ENCODE measurements at places on chromosomes 12 and 14. TPM values are rescaled to one million over a fixed set of nuclear protein-coding genes. Genes with fewer than 3 reads are reported as not detected.

GRCh38 chr14:36441283-36441682 is 78.7 kb downstream of the NKX2-1 start:
- DNase-seq, result no peak

DNA sequence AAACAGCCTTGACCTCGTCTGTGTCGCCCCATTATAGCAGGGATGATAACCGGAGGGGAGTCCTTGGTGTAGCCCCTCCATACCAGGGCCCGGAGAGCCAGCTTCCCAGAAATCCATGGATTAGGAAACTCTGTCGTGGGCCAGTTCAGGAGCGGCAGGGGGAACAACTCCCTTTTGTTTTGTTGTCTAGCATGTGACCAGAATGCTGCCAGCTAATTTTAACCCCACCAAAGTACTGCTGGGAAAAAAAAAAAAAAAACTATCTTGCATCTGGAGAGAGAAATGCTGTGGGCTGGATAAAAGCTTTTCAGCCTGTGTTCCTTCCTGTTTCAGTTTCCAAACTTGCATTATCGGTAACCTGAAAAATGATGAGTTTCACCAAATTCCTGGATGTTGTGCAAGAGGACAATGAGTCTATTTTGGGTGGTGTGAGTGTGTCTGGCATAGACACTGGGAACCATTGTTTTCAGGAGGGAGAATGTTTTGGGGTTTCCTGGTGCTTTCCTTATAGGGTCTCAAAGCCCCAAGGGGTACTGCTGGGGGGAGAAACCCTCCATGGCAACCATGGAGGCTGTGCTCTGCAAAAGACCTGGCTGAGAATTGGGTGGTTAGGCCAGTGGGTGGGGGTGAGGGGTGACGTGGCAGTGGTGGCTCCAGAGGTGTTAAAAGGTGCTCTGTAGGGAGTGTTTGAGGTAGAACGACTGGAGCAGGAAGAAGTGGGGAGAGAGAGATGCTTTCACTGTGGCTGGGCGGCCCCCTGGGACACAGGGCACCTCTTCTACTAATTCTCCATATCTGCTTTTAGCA is 14.9 kb upstream of the IRF2BPL start:
- no peak for DNase-seq

MRPS35 gene
- 56.0 TPM for total RNA-seq

GRCh38 chr12:72261885-72262284 is 10.3 kb upstream of the TRHDE start:
- DNase-seq, result no peak

DNA sequence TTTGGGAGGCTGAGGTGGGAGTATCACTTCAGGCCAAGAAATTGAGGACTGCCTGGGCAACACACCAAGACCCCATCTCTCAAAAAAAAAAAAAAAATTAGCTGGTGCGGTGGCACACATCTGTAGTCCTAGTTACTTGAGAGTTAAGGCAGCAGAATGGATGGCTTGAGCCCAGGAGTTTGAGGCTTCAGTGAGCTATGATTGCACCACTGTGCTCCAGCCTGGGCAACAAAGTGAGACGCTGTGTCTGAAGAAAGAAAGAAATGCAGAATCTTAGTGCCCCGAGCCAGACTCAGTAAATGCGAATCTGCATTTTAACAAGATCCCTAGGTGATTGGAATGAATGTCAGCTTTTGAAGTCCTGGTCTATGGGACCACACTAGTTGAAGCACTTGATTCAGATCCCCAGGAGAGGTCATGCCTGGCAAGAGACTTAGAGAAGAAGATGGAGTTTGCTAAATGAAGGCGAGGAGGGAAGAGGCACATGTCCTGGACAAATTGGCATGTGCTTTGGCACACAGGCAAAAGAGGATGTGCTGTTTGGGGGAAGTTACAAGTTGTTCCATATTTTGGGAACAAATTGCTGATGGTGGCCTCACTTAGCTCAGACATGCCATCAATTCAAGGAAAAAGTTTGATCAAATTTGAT is 56.6 kb downstream of the DRAM1 start:
- peak; percentile 82 for DNase-seq

DNA sequence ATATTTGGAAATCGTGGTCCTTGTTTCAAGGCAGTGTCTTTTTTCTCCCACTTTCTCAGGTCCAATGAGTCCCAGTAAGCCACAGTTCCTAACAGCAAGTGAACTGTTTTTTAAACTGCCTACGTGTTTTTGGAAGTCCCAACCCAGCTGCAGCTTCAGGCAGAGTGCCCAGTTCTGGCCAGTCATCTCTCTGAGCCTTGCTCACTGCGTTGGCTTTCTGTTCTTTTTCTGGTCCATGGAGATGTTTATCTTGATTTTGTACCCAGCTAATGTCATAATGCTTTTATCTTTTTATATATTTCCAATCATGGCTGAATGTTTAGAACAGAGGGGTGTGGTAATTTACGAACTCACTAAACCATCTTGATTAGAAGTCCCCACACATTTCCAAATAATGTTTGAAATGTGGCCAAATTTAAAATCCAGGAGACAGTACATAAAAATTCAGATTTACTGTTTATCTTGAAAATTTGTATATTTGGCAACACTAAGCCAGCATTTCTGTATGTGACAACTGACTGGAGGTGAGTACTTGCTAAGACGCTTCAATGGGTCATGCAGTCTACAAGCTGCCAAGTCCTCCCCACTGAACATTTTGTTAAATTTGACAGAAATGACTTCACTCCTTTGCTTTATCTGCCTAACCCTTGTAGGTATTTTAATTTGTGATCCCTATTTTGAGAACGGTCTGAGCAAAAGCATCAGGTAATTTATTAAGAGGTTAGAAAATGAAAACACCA is 46.1 kb upstream of the OTOGL start:
- peak; percentile 66 for DNase-seq

DNA sequence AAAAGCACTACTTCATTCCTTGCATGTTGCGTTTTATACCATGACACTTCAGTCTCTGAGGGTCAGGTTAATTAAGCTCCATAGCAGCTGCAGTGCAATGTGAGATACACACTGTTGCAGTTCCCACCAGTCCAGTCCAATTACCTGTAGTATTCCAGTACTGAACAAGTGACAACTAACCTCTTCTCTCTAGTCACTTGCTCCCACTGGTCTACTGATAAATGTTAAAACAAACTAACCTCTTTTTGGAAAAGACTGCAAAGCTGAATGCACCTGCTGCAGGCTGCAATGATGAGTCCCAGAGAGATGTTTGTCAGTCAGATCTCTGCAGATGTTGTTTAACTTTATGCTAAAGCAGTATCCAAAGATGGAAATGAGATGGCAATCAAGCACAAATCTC is 7.9 kb downstream of the NOVA1 start:
- no peak for DNase-seq

HOXC6 gene
- total RNA-seq, result not detected

ETFRF1 gene
- total RNA-seq, result 48.7 TPM

DNA sequence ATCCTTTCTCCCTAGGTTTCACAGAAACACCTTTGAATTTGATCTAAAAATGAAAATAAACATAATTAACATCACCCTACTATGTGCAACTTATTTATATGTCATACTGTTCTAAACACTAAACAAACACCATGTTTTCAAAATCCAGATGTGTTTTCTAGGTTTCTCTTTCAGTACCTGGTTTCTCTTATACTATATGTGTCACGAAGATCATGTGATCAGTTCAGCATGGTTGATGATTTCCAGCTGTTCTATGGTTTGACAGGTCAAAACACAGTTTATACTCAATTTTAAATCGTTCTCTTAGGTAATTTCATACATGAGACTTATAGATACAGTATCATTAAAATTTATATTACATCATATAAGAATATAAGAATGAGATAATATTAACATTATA is 373.1 kb downstream of the SOX5 start:
- DNase-seq, result no peak

DNA sequence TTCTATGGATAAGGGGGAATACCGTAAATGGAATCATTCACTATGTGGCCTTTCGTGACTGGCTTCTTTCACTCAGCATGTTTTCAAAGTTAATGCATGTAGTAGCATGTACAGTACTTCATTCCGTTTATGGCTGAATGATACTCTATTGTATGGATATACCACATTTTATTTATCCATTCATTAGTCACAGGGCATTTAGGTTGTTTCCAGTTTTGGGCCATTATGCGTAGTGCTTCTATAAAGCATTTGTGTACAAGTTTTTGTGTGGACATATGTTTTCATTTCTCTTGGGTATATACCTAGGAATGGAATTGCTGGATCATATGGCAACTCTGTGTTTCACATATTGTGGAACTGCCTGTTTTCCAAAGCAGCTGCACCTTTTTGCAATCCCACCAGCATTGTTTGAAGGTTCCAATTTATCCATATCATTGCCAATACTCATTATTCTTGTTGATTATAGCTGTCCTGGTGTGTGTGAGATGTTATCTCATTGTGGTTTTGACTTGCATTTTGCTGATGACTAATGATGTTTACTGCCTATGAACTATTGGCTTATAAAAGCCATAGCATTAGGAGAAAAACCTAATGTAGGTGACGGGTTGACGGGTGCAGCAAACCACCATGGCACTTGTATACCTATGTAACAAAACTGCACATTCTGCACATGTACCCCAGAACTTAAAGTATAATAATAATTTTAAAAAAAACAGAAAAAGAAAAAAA is 45.5 kb downstream of the ATF7IP start:
- DNase-seq, result no peak

GRCh38 chr12:119932921-119933320 is 55.8 kb upstream of the CIT start:
- DNase-seq, result no peak

KLHDC1 gene
- total RNA-seq, result 9.4 TPM

DNA sequence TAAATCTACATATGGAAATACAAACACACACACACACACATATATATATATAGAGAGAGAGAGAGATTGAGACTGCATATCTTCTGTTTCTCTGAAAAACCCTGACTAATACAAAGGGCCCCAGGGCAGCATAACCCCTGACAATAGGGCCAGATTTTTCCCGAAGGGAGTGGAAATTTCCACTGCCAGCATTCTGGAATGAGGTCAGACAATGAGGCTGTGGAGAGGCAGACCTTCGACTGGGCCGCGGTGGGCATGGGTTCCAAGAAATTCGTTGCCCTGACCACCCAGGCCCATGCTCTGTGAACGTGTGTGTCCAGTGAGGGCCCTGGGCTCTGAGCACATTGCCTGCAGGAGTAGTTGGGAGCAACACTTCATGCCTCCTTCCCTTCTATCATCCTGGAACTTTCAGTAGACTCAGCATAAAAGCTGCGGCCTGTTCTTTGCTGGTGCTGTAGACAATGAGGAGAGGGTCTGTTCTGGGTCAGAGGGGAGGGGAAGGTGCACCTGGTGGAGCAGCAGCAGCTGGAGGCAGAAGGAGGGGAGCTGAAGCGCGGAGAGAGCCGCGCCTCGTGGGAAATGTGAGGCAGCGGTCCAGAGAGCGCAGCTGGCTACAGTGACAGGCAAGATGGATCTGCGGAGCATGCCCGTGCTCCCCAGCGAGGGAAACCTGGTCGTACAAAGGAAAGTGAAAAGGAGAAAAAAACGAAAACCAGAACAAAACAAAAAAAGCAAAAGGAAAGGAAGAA is 25.6 kb upstream of the CCDC60 start:
- DNase-seq, result no peak

- DNase-seq, result no peak
Measured at GRCh38 chr12:113186033-113186365, 478 bp downstream of the RITA1 start.

MDM2 gene
- total RNA-seq, result 36.6 TPM

- DNase-seq, result peak; percentile 82
Measured at GRCh38 chr14:103542605-103543088, 13.7 kb downstream of the TRMT61A start.

GRCh38 chr14:23481362-23481970 is 12.0 kb downstream of the NGDN start:
- DNase-seq, result no peak

DNA sequence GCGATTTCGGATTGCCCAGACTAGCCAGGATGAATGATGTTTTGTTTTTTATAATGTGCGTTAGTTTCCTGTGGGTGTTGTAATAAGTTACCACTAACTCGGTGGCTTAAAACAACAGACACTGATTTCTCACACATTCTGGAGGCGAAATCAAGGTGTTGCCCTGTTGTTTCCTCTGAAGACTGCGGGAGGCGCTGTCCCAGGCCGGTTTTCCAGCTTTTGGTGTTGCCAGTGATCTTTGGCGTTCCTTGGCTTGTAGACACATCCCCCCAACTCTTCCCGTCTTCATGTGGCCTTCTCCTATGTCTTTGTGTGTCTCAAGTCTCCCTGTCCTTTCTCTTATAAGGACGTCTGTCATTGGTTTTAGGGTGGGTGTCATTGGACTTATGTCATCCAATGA is 267.7 kb downstream of the AACS start:
- DNase-seq, result no peak

DNA sequence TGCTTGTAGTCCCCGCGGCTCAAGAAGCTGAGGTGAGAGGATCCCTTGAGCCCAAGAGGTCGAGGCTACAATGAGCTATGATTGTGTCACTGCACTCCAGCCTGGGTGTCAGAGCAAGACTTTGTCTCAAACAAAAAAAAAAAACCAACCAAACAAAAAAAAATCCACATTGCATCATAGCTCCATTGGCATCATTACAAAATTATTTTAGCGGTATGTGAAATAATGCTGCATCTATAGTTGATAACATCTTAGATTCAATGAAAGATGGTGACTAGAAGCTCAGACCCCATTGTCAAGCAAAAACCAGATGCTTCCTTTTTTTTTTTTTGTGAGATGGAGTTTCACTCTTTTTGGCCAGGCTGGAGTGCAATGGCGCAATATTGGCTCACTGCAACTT is 14.8 kb upstream of the PTHLH start:
- DNase-seq, result no peak

PTCSC3 gene
- total RNA-seq, result not detected

RERG gene
- total RNA-seq, result 9.9 TPM

DNA sequence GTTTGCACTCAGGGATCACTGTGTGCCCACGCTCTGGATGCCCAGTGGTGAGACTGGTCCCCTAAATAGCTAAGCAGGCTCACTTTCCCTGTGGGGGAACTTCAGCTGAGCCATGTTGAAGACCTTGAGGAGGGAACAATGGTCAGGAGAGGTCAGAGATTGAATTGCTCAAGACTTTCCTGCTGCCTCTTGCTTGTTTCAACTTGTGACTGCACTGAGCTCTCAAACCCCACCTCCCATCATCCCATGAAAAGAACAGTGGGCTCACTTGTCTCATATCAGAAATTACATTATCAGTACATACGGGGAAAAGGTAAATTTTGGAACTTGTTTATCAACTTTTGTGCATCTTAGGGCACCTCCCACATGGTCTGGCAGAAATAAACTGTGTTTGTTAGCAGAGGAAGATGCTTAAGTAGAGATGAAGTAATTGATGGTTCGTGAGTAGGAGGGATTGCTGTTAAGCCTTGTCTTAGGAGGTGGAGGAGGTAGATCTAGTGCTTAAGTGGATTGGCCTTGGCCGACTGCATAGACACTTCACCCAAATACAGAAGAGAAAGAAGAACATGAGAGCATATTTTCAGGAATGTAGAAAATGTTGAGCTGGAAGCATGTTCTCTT is 15.0 kb upstream of the SERPINA1 start:
- DNase-seq, result no peak

DNA sequence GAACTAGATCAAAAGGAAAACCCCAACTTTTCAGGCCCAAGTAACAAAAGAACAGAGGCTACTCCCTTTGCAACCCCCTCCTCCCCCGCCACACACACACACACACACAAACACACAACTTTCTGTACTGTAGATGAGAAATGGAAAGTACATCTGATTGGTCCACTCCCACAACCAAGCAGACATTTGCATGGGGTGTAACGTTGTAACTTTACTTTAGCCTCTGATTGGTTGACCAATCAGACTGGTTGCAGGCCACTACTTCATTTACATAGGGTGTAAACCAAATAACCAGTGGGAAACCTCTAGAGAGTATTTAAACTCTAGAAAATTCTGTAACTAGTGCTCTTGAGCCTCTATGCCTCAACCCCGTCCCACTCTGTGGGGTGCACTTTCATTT is 425.5 kb downstream of the GXYLT1 start:
- DNase-seq, result no peak

- DNase-seq, result no peak
Measured at GRCh38 chr14:101004954-101005353, 101.4 kb upstream of the RTL1 start.

NOXRED1 gene
- not detected for total RNA-seq
